ENCODE measurements at places on chromosomes 16 and 17. TPM values are rescaled to one million over a fixed set of nuclear protein-coding genes. Genes with fewer than 3 reads are reported as not detected.

GNGT2 gene
- 1.4 TPM for total RNA-seq

OTOP3 gene
- not detected for total RNA-seq

CD300H gene
- total RNA-seq = not detected

KRT20 gene
- not detected for total RNA-seq

TMIGD1 gene
- not detected for total RNA-seq

CCL14 gene
- 24.2 TPM for total RNA-seq

KDM6B gene
- 7.6 TPM for total RNA-seq

HCFC1R1 gene
- 2.6 TPM for total RNA-seq

ICAM2 gene
- total RNA-seq = 443 TPM

CCL3 gene
- total RNA-seq = not detected

CNGB1 gene
- total RNA-seq = not detected

KRT28 gene
- not detected for total RNA-seq

MFAP4 gene
- total RNA-seq = not detected

SEZ6L2 gene
- total RNA-seq = 0.68 TPM

MPP3 gene
- total RNA-seq = 4.9 TPM

TSPOAP1 gene
- total RNA-seq = 0.14 TPM

NGFR gene
- not detected for total RNA-seq

TEKT1 gene
- total RNA-seq = not detected

PIK3R6 gene
- not detected for total RNA-seq

OR3A3 gene
- not detected for total RNA-seq

KRTAP9-4 gene
- not detected for total RNA-seq

CMIP gene
- total RNA-seq = 64.7 TPM

ERN2 gene
- total RNA-seq = not detected

CLEC3A gene
- total RNA-seq = not detected

CD300LG gene
- total RNA-seq = 0.34 TPM

RCVRN gene
- total RNA-seq = not detected

TNFRSF17 gene
- not detected for total RNA-seq

FOXO3B gene
- 3.0 TPM for total RNA-seq

TBC1D3K gene
- total RNA-seq = not detected

MMP15 gene
- 24.2 TPM for total RNA-seq

PYDC1 gene
- not detected for total RNA-seq

KRTAP1-1 gene
- not detected for total RNA-seq

UTS2R gene
- total RNA-seq = not detected

TEKT5 gene
- total RNA-seq = not detected

SLX1B gene
- 31.3 TPM for total RNA-seq

PARD6A gene
- 6.3 TPM for total RNA-seq
